ENCODE measurements at places on chromosomes 13 and 19.

DNA sequence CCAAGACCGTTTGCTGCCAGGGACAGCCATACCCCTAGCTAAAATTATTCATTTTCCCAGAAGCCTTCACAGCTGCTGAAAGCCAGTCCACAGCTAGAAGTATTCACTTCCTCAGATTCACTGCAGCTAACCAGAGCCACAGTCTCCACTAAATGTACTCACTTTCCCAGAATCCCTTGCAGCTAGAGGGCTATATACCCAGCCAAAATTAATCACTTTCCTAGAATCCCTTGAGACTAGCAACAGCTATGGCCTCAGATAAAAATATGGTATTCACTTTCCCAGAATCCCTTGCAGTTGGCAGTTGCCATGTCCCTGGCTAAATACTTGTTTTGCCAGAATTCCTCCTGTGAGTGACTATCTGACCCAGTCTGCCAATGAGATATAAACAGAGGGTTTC lies 13.8 kb upstream of the MEIS3 start:
- no peak for DNase-seq

GRCh38 chr13:30934381-30934780 lies 1.9 kb downstream of the TEX26 start:
- no peak for DNase-seq

- no peak for DNase-seq
Observed at GRCh38 chr13:86579662-86580061, 780.4 kb upstream of the SLITRK6 start.

DNA sequence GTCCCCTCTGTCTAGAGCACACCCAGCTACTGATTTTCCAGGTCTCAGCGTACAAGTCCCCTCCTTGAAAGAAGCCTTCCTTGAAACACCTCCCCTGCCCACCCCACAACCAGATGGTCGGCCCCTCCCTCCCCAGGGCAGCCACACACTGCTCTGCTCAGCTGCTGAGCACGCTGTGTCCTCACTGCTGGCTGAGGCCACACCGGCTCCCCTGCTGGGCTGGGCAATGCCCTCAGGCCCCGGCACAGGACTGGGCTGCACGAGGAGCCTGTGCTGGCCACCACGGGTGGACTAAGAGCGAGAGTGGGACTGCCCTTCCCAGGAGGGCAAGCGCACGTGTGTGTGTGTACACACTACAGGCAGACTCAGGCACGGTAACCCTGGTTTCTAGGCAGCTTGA lies 11.8 kb upstream of the RSPH6A start:
- DNase-seq: peak; percentile 76

- no peak for DNase-seq
Observed at GRCh38 chr13:40798380-40798779, 9.0 kb downstream of the SLC25A15 start.

GRCh38 chr13:27476943-27477703 lies 26.8 kb upstream of the MTIF3 start:
- DNase-seq: no peak

- DNase-seq: no peak
Observed at GRCh38 chr13:102212729-102213128, 189.1 kb downstream of the FGF14 start.

DNA sequence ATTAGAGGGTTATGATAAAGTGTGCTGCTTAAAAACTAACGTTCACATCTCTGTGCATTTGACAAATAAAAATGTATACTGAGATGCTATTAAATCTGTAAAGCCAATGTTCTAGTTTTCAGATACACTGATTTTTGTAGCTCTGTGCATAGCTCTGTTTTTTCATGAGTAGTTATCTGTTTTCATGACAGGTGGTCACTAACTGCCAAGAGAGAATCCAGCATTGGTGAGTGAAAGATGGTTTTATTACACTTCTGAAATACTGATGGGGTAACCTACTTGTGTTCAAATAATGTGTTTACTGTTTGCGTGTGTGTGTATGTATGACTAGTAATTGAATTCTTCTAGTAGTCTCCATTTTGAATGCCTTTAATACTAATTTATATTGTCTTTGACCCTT lies 29.0 kb downstream of the URI1 start:
- no peak for DNase-seq

- DNase-seq: peak; percentile 63
Observed at GRCh38 chr13:100721885-100722512, 47.4 kb upstream of the TMTC4 start.

- DNase-seq: peak; percentile 99
Observed at GRCh38 chr19:35717665-35718344, at the start of gene KMT2B. KMT2B (plus strand) TSS chr19:35718003; CDS start chr19:35718019, 16 bp downstream.

GRCh38 chr13:21909331-21909730 lies 238.5 kb downstream of the FGF9 start:
- no peak for DNase-seq

GRCh38 chr13:76703216-76703615 lies 183.0 kb downstream of the KCTD12 start:
- no peak for DNase-seq

DNA sequence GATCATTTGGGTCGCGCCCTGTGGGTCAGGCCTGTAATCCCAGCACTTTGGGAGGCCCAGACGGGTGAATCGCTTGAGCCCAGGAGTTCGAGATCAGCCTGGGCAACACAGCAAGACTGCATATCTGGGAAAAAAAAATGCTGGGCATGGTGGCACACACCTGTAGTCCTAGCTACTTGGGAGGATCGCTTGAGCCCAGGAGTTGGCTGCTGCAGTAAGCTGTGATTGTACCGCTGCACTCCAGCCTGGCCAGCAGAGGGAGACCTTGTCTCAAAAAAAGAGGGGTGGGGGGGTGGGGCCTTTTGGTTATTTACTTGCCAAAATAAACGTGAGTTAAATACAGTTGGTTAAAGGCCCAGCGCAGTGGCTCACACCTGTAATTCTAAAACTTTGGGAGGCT lies 9.8 kb upstream of the ZNF544 start:
- peak; percentile 41 for DNase-seq

- peak; percentile 94 for DNase-seq
Observed at GRCh38 chr19:46016426-46017094, 6.3 kb downstream of the PGLYRP1 start.

GRCh38 chr13:50801087-50801931 lies 42.2 kb downstream of the DLEU7 start:
- peak; percentile 53 for DNase-seq
